ENCODE measurements at places on chromosomes 3 and 15. TPM values are rescaled to one million over a fixed set of nuclear protein-coding genes. Genes with fewer than 3 reads are reported as not detected.

PSMD6 gene
- total RNA-seq = 176 TPM

LSM3 gene
- 45.3 TPM for total RNA-seq

GRCh38 chr3:24139463-24140412 is 194.7 kb downstream of the NR1D2 start:
- DNase-seq = no peak

GP9 gene
- total RNA-seq = not detected

- DNase-seq = no peak
Measured at GRCh38 chr15:81052046-81052445, 51.3 kb downstream of the TLNRD1 start.

NUP210 gene
- 16.3 TPM for total RNA-seq

- no peak for DNase-seq
Measured at GRCh38 chr3:56294286-56294685, 174.0 kb downstream of the ERC2 start.

DNA sequence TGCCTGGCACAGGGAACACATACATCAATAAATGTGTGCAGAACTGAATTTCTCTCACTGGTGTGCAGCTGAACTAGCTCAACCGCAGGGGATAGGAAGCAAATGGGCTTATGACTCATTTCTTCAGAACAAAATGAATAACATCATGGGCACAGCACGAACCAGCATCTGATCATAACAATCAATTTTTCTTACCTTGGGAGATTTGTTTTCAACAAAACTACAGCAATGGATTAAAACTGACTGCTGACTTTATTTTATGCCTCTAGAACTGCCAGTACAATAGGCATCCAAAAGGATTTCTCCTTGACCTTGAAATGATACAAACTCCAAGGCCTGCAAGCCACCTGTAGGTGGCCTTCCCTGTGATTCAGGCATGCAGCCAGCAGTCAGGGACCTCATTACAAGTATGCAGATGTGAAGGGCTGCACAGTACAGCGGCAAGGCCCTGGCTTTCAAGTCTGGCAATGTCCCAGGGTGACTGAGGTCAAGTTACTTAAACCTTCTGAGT is 26.1 kb downstream of the TAMM41 start:
- peak; percentile 47 for DNase-seq
